ENCODE measurements at places on chromosomes 5 and 9.

DNA sequence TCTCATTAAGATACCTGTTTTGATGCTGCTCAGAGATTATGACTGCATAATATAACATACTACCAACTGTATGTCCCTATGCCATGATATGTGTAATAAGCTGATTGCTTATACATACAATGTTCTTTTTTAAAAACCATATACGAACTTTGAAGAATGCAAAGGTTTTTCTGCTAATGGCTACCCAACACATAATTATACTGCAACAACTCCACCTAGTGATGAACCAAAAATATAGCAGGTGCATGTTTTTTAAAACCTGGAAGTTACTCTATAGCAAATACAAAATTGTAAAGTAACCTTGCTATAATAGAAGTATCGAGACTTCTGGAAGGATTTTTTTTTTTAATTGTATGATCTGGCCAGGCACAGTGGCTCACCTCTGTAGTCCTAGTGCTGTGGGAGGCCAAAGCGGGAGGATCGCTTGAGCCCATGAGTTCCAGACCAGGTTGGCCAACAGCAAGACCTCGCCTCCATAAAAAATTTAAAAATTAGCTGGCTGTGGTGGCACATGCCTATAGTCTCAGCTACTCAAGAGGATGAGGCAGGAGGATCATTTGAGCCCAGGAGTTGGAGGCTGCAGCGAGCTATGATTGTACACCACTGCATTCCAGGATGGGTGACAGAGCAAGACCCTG, 49.1 kb downstream of the HOMER1 start:
- DNase-seq: peak; percentile 4

- no peak for DNase-seq
Measured at GRCh38 chr9:126472198-126472947, 141.4 kb upstream of the LMX1B start.

DNA sequence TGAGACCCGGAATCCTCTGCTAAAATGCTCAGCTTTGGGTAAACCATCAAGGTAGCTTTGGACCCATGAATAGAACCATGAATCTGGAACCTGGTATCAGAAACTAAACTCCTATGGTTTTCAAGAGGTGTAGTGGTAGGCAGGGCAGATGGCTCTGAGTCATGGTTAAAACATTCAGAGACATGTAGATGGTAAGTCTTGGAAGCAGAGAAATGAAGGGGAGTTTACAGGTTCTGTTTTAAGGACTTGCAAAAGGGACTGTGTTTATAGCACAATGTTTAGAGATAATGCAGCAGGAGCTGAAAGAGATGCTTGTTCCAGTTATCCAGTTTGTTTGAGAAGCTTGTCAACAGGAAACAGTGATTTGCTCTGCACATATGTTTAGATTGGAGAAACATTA, 36.0 kb upstream of the FBN2 start:
- no peak for DNase-seq

DNA sequence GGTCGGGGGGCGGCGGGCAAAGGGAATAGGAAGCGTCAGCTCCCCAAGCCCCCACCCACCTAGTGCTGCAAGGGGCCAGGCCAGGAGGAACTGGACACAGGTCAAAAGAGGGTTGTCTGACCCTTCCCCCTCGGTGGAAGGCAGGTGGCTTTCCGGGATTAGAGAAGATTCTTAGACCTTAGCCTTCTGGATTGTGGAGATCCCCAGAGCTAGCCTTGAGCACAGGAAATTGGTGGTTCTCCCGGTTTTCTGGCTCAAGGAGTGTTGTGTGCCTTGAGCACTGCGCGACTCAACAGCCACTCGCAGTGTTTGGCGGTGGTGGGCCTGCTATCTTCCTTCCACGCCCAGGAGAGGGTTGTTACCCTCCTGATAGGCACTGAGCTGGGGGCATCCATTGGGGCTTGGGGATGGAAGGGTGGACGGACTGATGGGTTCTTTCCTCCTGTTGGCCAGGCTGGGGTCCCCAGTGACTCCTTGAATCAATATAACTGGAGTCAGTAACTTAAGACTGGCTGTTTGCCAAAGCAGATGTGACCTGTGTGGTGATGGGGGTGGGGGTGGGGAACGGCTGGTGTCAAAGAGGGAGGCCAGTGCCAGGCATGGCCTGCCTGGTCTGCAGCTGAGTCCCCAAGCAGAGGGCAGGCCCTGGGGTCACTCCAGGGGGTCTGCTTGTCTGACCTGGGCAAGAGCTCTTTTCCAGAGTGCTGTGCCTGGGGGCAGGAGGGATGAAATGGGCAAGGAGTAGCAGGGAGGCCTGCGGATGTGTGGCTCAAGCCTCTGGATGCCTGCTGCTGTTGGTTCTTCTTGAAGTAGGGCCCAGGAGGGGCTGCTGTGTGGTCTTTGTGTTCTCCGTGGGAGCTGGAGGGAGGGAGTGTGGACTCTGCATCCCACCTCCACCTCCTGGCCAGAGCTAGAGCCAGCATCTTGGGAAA, 2.1 kb downstream of the FGF18 start:
- DNase-seq: no peak

- peak; percentile 87 for DNase-seq
Measured at GRCh38 chr5:16784843-16785791, 151.0 kb downstream of the MYO10 start.

- DNase-seq: no peak
Measured at GRCh38 chr9:36078051-36078450, 41.3 kb downstream of the RECK start.

GRCh38 chr5:4023091-4023752, 427.6 kb downstream of the IRX1 start:
- no peak for DNase-seq

DNA sequence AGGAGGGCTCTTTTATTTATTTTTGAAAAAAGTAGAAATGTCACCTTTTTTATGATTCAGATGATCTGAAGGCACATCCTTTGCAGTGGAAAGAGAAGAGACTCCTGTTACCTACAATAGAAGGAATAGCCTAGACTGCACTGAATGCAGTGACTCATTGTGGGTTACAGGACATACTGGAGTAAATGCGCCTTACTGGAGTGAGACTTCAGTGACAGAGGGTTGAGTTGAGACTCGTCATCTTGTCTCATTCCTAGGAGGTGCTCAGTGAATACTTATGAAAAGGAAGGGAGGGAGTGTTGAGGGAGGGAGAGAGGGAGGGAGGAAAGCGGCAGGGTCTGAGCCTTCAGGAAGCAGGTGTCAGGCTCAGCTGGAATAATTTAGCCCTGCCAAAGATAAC, 25.2 kb downstream of the ANKRA2 start:
- no peak for DNase-seq

GRCh38 chr5:55540525-55540924, 5.8 kb upstream of the PLPP1 start:
- no peak for DNase-seq

DNA sequence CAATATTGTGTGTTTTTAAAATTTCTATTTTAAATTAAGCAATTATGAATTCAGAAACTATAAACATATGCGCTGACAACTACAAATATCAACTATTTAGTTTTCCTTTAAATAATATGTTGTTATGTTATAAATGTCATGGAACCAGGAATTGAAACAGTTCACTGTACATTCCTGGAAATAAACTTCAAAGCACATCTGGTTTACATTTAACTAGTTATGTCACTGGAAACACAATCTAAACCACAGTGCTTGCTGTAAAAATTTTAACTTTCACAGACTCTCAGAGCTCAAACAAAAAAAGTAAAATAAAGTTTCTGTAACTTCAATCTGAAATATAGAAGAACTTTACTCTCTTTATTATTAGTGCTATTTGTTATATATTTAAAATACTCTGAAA, 179.2 kb downstream of the FBN2 start:
- DNase-seq: no peak

DNA sequence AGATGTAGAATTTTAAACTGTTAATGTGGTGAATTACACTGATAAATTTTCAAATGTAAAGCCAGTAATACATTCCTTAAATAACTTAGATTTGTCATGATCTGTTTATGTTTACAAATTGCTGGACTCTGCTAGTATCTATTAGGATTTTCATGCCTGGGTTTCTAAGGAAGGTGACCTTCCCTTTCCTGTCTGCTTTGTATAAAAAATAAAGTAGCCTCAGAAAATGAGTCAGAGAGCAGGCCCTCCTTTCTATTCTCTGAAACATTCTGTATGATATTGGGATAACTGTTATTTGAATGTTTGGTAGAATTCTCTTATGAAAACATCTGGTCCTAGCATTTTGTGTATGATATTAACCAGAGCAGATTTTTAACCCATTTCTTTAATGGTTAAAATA, 255.3 kb downstream of the SYK start:
- DNase-seq: no peak

DNA sequence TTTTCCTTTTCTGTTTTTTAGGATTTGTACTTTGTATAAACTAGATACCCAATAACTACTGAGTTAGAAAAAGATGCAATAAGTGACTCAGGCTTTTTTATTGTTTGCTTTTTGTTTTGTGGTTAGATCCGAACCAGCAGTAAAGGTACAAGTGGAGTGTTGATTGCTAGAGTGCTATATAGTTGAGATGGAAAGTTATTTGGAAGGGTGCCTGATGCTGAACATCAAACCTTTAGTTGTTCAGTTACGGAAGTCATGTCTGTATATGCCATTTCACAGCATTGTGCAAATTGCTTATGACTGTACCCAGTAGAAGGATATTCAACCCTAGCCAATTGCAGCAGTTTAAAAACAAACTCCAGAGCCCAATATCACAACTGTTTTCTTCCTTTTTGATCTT, 285.1 kb downstream of the MAT2B start:
- DNase-seq: no peak

DNA sequence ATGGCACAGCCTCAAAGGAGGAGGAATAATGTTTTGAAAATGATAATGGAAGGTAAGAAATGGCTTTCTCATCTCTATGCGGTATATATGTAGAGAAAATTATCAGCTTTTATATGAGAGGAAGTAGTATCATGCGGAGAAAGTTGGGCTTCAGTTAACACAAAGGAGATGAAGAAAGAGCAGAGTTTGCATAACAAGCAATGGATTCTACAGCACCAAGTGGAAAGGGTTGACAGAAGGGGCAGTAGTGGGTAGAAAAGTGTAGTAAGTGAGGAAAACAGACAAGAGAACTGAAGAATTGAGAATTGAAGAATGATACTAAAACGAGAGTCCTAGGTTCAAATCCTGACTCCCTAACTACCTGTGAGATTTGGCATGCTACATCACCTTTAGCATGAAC, 51.0 kb downstream of the GNG10 start:
- DNase-seq: no peak

- no peak for DNase-seq
Measured at GRCh38 chr5:119451561-119451960, 736 bp upstream of the HSD17B4 start.

- no peak for DNase-seq
Measured at GRCh38 chr9:79432485-79432884, 139.3 kb upstream of the TLE4 start.

GRCh38 chr9:77453825-77454647, 194.1 kb downstream of the GNA14 start:
- no peak for DNase-seq

DNA sequence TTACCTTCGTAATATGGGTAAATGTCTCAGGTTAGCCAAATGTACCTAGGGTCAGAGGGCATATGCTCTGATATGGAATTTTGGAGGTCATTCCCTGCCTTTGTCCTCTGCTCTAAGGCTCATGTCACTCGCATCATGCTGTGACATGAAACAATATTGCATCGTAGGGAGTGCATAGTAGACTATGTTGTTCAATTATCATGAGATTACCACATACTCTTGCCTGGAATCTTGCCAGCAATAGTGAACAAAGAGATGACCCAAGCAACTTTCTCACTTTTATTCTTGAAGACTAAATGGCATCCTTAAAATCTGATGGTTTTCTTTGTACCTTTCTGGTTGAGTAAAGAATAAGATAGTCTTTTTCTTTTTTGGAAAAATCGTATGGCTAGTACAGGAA, 27.6 kb downstream of the ZNF462 start:
- DNase-seq: no peak

DNA sequence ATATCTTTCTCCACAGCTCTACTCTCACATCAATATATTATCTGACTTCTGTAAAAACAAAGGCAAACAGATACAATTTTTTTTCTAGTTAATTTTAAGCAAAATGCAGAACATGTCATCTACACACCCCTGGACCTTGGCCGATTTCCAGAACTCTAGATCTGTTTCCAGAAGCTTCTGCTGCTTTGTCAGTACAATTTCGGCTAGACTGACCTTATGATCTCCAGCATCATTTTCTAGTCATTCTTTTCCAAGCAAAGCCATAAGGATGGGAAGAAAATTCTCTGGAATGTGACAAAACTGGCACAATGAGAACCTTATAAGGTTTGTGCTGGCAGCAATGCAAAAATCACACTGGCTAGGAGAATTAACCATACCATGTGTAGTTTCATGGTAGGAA, 132.8 kb upstream of the MPDZ start:
- no peak for DNase-seq

GRCh38 chr9:69465473-69465872, 140.5 kb downstream of the ENTREP1 start:
- DNase-seq: no peak

DNA sequence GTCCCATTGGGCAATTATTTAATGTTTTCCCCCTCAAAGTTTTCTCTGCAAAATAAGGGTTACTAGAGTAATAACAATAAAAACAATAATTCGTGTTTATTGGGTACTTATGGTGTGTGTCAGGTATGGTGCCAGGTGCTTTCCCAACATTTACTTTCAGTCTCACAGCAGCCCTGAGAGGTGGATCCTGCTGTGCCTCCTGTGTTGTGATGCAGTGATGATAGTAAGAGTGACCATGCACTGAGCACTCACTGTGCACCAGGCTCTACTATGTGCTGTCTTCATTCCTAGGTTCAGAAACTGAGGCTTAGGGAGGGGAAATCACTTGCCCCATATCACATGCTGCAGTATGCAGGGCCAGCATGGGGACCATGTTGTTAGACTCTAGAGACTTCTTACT, 15.5 kb downstream of the OTULINL start:
- DNase-seq: no peak

- no peak for DNase-seq
Measured at GRCh38 chr9:38385896-38386295, 6.6 kb upstream of the ALDH1B1 start.

DNA sequence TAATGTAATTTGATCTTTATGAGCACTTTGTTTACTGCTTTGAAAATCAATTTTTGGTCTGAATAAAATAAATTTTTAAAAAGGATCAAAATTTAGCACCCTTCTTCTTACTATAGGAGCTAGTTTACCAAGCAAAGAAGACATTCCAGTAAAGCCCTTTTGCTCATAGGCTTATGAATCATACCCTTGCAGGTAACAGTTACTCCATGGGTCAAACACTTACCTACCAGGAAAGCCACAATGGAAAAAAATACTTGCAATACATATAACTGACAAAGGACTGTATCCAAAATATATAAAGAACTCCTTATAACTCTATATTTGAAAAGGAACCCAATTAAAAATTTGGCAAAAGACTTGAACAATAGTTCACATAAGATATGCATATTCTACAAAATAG, 66.6 kb downstream of the SHOC1 start:
- DNase-seq: no peak

GRCh38 chr5:66122379-66123034, 21.6 kb upstream of the SREK1 start:
- DNase-seq: no peak
